GM12891 (cell line): ENCODE measurements at places on chromosomes 7 and 10.

DNA sequence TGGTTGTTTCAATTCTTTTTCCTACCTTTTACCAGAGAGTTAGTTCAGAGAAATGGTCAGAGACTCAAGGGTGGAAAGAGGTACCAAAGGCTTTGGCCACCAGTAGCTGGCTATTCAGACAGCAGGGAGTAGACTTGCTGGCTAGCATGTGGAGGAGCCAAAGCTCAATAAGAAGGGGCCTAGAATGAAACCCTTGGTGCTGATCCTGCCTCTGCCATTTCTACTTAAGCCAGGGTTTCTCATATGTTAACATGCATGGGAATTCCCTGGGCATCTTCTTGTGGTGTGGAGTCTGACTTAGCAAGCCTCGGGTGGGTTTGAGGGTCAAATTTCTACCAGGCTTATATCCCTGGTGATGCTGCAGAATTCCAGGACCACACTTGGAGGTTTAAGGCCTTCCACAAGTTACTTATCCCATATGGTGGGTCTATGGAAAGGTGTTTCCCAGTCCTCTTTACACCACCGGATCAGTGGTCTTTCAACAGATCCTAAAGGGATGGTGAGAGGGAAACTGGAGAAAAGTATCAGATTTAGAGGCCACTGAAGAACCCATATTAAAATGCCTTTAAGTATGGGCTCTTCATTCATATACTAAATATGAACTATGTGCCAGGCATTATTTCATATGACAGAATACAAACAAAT lies 3.2 kb downstream of the IL6 start:
- DNase-seq: no peak

- DNase-seq: no peak
Observed at GRCh38 chr10:97111615-97112014, 74.1 kb downstream of the SLIT1 start.

DNA sequence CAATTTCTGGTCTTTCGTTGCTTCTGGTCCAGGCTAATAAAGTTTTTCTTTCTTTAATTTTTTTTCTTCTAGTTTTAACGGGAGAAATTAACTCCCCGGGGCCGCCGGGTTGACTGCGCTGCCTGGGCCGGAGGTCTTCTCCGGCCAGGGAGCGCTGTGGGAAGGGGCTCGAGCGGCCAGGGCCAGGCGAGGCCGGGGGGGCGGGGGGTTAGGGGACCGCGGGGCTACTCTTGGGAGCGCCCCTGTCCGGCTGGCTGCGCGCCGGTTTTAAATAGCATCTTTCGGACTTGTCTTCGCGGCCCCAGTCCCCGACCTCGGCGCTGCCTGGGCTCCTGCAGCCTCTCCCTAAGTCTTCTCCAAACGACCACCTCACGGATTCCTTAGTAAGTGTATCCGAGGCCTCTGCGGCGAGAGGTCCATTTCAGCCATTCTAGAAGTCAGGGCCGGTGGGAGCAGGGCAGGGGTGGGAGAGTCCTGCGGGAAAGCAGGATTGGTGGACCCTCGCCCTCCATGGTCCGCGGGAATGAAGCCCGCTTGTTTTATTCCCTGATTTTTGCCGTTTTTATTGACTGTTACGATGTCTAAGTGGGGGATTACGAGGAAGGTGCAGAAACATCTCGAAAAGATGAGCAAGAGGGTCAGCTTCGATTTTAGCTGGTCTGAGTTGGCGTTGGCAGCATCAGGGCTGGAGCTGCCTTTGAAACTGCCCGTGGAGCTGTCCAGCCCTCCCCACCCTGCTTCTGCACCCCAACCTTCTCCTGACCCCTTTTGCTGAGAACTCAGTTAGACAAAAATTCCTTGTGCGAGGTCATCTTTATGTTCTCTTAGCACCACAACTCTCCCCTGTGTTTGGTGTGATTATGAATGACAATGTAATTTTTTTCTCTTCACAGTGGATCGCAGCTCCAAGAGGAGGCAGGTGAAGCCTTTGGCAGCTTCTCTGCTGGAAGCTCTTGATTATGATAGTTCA lies 555 bp downstream of the PHF14 start:
- DNase-seq: no peak

DNA sequence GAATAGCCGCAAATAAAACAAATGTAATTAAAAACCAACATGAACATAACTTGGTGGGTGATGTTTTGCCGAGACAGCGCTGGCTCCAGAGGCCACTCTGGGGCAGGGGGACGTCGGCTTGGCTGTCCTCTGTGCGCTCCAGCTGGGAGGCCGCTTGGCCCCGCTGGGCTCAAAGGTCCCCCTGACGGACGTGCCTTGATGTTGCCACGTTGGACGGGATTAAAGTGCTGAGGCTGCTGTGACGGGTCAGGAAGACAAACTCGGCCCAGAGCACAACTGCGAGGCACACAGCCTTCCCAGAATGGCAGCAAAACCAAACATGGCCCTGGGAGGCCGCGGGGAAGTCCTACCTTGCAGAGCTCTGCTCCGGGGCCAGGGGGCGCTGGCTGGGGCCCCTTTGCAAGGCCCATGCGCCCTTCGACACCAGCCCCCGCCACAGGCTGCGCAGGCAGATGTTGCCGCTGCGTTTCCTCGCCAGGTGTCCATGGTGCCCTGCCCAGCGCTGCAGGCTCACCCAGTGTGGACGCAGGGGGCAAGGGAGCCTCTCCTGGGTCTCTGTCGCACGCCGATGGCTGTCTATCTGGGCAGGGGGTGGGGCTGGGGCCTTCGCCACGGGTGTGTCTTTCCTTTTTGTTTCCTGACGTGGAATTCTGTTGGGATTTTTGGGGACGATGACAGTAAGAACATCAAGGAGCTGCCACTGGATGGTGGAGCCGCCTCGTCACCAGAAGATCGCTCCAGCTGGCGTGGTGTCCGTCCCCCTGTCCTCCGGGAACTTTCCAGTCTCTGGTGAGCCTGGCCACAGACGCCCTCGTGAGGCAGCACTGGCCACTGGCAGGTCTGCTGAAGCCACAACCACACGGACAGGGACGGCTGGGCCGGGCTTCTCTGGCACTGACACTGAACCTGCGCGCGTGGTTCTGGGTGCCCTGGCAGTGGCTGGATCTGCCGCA lies 99.6 kb upstream of the DIP2C start:
- DNase-seq: no peak

- no peak for DNase-seq
Observed at GRCh38 chr10:34704526-34705184, 110.4 kb downstream of the PARD3 start.

GRCh38 chr10:95496246-95496911 lies 64.8 kb downstream of the SORBS1 start:
- no peak for DNase-seq

- DNase-seq: no peak
Observed at GRCh38 chr10:21053953-21054690, 157.0 kb upstream of the NEBL start.
